ENCODE measurements at places on chromosomes 2 and 18.

- no peak for DNase-seq
Observed at GRCh38 chr2:70707706-70708105, 60.3 kb downstream of the ADD2 start.

DNA sequence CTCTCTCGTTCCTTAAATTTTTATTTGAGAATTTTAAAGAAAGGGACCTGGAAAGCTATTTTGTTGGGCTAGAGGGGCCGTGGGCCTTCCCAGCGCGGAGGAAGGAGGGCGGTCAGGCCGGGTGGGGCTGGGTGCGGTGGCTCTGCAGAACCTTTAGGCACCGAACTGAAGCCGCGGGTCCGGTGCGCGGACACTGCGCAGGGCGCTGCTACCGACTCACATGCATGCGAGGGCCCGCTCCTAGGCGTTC is 1.6 kb upstream of the TWIST2 start:
- DNase-seq = no peak

DNA sequence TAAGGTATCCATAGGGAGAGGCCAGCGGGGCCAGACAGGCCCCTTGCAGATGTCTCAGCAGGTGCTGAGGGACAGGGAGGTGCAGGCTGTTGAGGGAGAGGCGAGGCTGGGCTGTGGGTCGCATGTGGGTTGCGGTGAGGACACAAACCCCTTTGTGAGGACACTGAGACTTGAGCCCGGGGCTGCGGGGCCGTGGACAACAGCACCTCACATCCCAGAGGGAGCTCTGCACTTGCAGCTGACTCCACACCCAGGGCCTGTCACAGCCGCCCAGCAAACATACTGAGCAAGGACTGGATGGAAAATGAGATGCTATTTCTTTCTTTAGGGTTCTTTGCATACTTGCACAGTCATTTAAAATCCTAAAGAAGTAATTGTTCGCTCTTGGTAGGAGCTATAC is 95.3 kb upstream of the NFATC1 start:
- DNase-seq = no peak

- no peak for DNase-seq
Observed at GRCh38 chr18:77967071-77967470, 717.4 kb downstream of the GALR1 start.

DNA sequence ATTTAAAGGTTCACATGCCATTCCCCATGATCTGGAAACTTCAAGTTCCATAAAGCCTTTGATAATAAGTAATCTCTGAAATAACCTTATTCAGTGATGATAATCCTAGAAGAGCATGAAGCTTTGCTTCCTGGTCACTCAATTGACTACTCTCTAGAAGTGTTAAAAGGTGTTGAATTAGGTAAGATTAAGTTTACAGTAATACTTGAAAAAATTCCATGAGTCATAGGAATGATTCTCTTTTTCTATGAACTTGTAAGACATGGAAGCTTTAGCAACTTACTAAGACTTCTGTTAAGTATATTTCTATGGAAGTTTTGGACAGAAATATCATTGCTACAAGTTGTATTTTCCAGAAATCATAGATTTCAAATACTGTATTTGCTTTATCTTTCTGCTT is 100.6 kb downstream of the MYO1B start:
- no peak for DNase-seq

DNA sequence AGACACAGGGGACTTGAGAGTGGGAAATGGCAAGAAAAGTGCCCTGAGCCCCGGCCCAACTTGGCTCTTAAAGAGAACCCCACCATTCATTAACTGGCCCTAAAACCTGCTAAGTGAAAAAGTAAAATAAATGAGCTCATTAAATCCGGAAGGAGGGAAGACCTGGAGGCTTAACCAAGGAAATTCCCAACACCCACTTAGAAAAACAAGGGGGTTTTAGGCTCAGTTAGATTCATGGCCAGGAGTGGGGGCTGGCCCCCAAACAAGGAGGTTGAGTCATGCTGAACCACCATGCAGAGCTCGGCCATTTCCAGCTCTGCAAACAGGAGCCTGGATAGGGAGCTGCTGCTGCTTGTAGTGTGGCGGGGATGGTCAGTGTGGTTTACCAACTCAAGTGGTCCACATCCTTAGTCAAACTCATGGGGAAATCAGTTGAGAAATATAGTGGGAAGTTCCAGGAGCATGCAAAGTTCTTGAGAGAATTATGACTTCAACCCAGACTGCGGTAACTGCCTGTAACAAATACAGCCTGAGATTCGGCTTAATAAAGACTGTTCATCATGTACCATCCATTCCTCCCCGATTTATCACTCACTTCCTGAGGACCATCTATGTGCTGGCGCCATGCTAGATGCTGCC is 39.7 kb upstream of the MRPL19 start:
- no peak for DNase-seq

DNA sequence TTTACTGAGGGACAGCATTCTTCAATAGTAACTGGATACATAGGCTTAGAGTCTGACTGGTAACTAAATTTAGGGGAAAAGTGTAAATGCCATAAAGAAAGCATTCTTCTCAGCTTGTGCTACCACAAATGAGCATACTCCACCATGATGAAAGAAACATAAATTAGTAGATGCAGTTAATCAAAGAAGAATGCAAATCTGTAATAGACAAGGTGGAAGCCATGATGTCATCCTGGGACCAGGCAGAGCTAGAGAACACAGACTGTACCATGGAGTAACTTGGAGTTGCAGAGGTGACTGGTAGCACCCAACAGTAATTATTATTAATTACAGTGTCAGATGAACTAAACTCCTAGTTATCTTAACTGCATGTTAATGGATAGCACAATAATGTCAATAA is 51.7 kb downstream of the RBKS start:
- no peak for DNase-seq

DNA sequence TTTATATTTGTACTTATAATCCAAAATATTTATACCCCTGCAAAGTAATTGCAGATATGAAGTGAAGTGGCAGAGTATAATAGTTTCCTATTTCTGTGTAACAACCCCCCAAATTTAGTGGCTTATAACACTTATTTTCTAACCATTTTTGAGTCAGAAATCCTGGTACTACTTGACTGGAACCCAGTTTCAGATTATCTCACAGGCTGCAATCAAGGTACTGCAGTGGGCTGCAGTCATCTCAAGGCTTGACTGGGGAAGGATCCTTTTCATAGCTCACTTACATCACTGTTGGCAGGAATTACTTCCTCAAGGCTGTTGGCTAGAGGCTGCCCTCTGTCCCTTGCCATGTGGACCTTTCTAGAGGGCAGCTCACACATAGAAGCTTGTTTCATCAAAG is 558.2 kb upstream of the PKDCC start:
- DNase-seq = no peak

- no peak for DNase-seq
Observed at GRCh38 chr2:147512206-147512605, 332.6 kb upstream of the ACVR2A start.

GRCh38 chr18:809985-810642 is 1.9 kb downstream of the YES1 start:
- no peak for DNase-seq

DNA sequence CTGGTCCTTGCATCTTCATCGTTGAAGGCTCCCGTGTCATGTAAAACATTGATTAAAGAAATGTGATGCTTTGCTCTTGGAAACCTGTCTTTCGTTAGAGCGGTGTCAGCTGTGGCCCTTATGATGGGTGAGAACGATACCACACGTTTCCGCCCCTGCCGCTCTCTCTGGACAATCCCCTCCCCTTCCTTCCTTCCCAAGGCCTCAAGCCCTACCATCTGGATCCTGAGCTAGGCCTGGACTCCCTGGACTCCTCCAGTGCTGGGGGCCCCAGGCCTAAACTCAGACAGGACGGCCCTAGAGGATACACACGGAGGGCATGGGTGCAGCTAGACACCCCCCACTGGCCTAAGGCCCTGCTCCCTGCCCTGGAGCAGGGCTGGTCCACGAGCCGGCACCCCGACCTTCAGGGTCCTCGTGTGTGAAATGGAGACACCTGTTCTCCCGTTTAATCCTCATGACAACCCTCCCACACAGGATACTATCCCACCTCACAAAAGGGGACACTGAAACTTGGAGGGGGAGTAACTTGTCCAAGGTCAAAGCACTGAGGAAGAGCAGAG is 13.2 kb downstream of the BIN1 start:
- DNase-seq = no peak

- DNase-seq = no peak
Observed at GRCh38 chr2:6309415-6310255, 556.1 kb downstream of the CMPK2 start.
